Cardiac fibroblast (primary cell): ENCODE measurements at places on chromosomes 2 and 18.

DNA sequence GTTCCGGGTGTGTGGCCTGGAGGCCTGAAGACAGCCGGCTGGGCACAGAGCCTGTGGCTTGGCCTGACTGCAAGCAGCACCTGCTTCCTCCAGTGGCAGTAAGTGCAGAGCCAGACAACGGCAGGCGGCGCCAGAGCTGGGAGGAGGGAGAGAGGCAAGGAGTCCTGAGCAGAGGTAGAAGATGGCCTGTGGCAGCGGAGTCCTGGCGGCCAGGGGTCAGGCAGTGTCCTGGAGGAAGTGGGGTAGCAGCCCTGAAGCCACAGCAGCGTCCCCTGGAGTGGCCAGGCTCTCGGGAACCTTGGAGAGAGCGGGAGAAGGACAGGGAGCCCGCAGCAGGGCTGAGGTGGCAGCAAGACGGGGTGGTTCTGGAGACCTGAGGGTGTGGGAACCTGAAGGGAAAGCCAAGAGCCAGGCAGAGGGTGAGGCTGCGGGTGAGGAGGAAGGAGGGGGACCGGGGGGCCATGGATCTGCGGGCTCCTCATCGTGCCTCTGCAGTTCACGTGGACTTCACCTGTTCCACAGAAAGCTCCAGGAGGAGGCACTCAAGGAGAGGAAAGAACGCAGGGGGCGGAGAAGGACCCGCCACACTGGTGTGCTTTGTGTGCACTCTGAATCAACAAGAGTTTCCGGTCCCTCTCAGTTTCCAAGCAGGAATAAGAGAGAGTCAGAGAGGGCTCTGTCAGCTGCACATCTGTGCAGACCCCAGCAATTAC lies 85.9 kb downstream of the USP40 start:
- DNase-seq: no peak

GRCh38 chr2:149261692-149262091 lies 68.7 kb upstream of the LYPD6 start:
- DNase-seq: no peak

GRCh38 chr2:120421830-120422175 lies 75.9 kb downstream of the INHBB start:
- no peak for DNase-seq

DNA sequence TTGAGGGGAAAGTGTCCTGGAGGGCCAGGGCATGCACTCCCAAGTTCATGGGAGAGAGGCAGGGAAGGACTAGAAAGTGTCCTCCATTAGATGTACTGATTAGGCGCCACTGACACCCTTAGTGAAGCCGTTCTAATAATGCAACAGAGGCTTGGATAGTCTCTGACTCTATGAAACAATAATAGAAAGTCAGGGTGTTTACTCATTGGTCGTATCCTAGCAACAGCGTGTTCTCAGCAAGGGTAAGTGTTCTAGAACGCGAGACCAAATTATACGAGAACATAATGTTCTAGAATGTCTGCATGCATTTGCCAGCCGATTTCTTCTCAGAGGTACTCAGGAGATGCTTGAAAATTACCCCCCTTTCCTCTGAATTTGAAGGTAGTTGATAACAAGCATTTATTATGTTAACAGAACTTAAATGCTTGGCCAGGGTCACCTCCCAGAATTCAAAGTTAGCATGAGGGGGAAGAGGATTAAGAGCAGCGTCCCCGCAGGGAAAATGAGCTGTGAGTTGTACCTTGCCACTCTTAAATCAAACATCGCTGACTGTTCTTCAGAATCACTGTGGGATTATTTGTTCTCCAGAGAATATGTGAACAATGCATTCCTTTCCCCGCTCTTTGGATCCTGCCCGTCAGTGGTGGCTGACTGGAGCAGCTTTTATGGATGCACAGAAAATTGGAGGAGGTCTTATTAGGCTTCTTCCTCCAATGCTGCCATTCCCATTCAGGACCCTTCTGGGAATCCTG lies 33.7 kb upstream of the PDIA6 start:
- DNase-seq: no peak

DNA sequence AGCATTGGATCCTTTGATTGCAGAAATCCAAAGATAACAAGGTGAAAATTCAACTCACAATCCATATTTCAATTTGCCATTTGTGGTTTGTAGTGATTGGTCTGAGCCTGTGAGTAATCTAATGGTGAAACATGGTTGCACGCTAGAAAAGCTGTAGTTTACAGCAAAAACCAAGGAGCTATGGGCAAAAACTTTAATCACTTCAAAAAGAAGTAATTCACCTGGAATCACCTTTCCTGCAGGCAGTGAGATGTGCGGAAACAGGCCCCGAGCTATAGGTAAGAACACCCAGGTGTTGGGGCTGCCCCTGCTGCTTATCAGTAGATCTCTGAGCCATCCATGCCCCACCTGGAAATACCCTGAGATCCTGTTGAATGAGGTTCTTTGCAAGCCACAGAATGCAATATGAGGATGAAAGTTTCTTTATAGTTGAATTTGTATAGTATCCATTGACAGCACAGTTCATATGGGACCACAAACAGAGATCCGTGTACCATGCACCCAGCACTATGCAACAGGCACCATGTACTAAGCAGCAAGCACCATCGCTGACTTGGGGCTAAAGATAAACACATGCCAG lies 208.2 kb downstream of the SPP2 start:
- no peak for DNase-seq

DNA sequence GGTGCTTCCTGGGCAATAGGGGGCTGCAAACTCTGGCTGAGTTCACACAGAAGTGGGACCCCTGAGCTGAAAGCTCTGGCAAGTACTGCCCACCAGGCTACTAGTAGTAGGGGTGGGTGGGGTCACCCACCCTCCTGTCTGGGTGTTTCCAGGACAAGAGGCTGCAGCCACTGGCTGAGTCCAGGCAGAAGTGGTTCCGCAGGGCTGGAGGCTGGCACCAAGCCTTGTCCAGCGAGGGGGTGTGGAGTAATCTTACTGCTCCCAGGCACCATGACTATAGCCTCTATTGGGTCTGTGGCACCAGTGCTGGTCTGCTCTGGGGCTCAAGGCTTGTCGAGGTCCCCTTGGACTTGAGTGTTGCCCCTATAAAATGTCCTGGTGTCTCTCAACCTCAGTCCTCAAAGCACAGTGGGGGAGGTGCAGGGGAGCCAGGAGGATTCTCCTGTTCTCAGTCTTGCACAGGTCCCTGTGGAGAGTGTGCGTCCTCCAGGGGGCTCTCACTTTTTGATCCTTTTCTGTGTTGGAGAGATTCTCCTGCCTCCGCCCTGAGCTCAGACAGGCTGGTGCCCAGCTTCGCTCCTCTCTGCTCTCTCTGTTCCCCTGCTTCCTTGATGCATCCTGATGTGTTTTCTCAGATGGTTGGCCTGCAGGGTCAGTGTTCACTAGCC lies 48.1 kb downstream of the NUP35 start:
- DNase-seq: no peak

DNA sequence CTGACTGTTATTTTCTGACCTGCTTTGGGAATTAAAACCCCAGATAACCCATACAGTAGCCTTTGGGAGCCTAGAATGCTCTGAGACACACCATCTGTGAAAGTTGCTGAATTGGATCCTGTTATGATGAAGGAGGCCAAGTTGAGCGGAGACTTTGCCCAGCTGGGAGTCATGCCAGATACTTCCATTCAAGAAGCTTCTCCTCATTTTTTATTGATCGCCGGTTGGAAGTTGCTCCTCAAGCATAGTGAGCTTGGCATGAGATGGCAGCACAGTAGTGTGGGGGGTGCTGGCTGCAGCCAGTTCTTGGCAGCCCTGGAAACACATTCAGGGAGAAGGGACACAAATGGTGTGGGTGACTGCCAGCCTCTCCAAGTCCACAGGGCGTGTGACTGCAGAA lies 270.7 kb upstream of the NRP2 start:
- no peak for DNase-seq

DNA sequence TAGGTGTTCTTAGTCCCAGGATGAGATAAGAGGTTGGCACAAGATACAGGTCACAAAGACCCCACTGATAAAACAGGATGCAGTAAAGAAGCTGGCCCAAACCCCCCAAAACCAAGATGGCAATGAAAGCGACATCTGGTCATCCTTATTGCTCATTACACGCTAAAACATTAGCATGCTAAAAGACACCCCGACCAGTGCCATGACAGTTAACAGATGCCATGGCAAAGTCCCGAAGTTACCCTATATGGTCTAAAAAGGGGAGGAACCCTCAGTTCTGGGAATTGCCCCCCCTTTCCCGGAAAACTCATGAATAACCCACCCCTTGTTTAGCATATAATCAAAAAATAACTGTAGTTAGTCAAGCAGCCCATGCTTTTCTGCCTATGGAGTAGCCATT lies 251.1 kb downstream of the SLC4A3 start:
- DNase-seq: no peak

DNA sequence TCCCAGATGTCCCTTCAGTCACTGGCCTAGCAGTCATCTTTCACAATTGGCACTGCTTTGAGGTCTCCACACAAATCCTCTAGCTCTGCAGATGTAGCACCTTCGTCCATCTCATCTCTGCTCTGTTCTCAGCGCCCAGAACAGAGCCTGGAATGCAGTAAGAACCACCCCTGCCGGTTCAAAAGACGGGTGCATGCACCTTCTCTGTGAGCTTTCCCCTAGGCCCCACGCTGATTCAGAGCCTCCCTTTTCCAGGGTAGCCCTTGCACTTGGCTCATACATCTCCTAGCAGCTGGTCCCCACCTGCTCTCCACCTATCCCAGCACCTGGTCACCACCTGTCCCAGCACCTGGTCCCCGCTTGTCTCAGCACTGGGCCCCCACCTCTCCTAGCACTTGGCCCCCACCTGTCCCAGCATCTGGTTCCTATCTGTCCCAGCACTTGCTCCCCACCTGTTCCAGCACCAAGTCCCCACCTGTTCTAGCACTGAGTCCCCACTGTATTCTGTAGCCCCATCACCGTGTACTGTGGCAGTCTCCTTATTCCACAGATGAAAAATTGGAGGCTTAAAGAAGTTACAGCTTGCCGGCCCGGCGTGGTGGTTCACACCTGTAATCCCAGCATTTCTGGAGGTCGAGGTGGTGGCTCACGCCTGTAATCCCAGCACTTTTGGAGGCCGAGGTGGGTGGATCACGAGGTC lies 4.7 kb upstream of the KCNF1 start:
- no peak for DNase-seq

DNA sequence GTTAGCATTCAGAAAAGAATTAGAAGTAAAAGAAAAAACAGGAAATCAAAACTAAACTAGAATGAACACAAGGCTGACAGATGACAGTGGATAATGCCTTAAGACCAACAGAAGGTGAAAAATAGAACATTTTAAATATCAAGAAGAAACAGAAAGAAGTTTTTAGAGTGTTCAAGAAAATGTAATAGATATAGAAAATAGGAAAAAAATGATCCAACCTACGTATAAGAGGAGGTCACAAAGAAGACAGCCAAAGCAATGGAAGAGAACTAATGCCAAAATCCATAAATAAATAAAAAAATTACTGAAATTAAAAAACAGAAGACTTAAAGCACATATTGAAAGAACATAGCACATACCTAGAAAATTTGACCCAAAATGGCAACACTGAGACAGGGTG lies 42.5 kb upstream of the EN1 start:
- no peak for DNase-seq

DNA sequence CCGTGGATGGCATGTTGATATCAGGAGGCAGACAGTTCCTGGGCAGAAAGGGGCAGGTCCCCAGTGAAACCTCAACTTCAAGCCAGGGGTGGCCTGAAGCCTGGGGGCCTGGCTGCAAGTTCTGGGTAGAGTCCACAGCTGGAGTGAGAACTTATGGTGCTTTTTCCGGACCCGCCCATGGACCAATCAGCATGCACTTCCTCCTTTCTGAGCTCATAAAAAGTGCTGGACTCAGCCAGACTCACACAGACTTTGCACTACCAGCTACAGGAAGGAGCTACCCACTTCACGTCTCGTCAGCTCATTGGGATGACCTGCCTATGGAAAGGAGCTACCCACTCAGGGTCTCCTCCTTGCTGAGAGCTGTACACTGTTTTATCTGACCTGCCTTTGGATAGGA lies 183.1 kb upstream of the MC4R start:
- DNase-seq: no peak

DNA sequence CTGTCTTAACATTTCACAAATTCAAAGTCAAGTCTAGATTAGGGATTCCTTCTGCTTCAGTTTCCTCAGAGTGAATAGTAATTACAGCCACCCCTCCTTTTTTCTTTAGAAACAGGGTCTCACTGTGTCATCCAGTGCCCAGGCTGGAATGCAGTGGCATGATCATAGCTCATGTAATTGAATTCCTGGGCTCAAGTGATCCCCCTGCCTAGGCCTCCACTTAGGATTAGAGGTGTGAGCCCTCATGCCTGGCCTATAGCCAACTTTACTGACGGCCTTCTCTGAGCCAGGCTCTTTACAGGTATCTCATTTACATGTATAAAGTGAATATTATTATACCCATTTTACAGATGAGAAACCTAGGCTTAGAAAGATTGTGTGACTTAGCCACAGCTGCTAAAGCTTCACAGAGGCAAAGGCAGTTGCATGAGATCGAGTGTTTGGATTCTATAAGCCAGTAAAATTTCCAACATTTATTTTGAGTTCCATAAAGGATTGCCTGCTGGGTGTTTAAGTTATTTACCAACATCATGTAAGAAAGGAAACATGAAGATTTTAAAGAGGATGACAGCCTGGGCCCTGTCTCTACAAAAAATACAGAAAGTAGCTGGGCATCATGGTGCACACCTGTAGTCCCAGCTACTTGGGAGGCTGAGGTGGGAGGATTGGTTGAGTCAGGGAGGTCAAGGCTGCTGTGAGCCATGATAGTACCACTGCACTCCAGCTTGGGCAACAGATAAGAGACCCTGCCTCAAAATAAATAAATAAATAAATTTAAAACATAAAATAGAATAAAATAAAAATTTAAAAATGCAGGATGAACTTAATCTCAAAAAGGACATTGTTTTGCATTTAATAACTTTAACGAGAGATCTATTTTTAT lies 1.8 kb downstream of the ENOSF1 start:
- no peak for DNase-seq

DNA sequence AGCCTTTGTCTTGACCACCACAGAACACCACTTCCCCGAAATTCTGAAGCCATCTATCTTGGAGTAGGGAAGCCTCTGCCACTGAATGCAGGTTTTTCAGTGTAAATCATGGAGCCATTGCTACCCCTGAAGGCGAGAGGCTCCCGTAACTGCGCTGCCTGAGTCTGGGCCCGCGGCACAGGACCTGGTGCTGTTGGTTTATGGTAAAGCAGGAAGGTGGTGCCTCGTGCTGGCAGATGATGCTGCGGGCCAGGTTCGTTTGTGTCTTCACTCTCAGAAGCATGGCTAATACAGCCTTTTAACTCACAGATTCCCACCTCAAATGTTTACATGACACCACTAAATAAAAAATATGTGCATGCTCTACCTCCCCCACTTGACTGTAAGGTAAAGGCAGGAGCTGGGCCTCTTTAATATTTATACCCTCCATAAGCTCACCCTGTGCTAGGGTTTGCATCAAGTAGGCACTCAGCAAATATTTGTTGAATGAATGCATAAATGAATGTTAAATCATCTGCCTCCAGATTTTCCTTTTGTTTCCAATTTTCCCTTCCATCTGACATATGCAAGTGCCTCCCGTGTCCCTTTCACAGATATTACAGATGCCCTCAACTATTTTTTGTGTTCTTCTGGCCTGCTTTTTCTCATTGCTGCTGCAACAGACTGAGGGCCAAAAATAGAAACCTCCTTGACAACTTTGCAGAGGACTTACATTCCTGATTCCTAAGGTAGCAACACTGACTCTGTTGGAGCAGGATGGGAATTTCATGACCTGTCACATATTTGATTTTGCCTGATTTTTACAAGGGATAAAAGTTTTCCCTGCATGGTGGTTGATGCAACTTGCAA lies 83.5 kb upstream of the CPO start:
- DNase-seq: no peak

GRCh38 chr2:3870222-3870621 lies 166.8 kb downstream of the DCDC2C start:
- no peak for DNase-seq

- DNase-seq: no peak
These were observed 25.6 kb upstream of the TMEM178A start for GRCh38 chr2:39640107-39640506.

- peak; percentile 14 for DNase-seq
These were observed 176.0 kb downstream of the SMAD2 start for GRCh38 chr18:47754311-47755101.
